ENCODE measurements at places on chromosomes 13 and 19.

DNA sequence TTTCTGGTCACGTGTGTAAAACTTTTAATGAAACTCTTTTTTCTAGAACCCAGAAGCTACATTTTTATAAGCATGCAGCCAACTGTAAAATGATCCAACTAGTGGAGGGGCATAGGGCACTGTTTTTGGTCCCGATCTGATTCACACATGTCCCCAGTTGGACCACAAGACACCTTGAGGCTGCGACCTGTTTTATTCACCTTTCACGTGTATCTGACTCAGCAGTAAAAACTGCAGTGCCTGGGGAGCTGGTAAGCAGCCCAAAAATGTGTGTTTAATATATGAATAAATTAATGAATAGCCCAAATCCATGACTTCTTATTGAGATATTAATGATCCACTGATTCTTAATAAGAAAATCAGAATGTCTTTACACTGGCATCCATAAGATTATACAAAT is 140.4 kb downstream of the COL4A1 start:
- no peak for DNase-seq

- no peak for DNase-seq
Measured at GRCh38 chr19:17862711-17863519, 3.2 kb downstream of the RPL18A start.

DNA sequence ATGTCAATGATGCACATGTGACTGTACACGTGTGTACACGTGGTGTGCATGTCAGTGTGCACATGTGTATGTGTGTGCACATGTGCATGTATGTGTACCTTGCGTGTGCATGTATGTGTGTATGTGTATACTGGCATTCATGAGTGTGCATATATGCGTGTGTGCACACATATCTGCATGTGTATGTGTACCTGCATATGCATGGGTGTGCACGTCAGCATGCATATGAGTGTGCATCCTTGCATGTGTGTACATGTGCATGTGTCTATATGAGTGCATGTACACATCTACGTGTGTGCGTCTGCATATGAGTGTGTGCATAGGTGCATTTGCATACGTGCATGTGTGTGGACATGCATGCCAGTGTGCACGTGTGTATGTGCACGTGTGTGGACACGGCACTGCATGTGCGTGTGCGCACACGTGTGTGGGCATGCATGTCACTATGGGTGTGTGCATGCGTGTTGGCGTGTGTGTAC is 48.5 kb downstream of the GADD45B start:
- DNase-seq: no peak

DNA sequence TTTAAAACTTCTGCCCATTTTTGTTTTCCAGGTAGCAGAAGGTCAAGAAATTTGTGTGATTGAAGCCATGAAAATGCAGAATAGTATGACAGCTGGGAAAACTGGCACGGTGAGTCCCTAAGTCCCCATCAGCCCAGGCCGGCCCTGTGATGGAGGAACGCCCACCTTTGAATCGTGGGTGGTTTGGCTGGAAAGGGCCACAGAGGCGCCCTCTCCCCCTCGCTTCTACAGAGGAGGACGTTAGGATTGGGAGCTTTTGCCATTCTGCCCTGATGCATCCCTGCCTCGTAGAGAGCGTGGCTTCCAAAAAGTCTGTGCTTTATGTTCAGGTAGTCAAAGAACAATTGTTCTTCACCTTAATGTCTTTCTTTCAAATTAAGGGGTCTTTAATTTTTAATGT is 60.9 kb downstream of the GGACT start:
- no peak for DNase-seq

DNA sequence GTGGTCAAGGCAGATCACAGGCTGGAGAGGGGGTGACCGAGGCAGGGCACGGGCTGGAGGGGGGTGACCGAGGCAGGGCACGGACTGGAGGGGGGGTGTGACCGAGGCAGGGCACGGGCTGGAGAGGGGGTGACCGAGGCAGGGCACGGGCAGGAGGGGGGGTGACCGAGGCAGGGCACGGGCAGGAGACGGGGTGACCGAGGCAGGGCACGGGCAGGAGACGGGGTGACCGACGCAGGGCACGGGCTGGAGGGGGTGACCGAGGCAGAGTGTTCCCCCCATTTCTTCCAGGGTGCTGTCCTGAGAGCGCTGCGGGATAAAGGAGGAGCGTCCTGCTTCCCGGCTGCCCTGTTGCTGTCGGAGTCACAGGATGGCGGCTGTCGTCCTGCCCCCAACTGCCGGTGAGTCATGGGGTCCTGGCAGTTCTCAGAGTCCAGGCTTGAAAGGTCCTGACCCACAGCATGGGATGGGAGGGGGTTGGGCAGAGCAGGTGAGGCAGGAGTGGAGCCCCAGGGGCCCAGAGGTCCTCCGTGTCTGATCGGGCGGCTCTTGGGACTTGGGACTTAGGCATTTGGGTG is 5.3 kb downstream of the ZNF557 start:
- no peak for DNase-seq

- DNase-seq: no peak
Measured at GRCh38 chr19:38801359-38802095, 11.2 kb downstream of the LGALS4 start.

DNA sequence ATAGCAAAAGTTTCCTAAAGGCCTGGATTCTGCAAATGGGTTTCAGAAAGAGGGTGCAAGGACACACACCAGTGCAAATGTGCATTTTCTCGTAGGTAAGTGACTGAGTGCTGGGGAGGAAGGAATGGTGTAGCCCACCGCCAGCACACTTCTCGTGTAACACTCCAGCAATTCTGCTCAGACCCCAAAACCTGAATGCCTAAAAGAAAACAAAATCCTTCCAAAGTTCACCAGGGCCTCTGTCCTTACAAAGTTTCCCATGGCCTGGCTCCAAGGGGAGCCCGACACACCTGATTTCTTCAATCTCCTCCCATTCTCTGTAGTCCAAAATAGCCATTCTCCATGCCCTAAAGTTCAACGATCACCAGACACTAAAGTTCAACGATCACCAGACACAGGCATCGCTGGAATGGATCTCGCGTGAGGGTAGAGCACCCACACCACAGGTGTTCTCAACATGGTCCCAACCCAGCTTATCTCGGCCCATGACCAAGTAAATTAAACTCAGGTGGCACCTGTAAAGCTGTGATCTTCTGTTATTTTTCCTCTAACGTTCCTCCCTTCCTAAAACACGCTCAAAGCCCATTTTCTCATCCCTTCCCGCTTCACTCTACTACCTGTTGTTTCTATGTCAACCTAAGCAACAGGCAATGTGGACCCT is 46.0 kb downstream of the ABCC4 start:
- DNase-seq: no peak

DNA sequence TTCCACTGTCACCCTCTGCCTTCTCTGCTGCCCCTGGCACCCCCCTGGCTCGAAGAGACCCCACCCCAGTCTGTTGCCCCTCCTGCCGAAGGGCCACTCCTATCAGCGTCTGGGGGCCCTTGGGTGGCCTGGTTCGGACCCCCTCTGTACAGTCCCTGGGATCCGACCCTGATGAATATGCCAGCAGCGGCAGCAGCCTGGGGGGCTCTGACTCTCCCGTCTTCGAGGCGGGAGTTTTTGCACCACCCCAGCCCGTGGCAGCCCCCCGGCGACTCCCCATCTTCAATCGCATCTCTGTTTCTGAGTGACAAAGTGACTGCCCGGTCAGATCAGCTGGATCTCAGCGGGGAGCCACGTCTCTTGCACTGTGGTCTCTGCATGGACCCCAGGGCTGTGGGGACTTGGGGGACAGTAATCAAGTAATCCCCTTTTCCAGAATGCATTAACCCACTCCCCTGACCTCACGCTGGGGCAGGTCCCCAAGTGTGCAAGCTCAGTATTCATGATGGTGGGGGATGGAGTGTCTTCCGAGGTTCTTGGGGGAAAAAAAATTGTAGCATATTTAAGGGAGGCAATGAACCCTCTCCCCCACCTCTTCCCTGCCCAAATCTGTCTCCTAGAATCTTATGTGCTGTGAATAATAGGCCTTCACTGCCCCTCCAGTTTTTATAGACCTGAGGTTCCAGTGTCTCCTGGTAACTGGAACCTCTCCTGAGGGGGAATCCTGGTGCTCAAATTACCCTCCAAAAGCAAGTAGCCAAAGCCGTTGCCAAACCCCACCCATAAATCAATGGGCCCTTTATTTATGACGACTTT is 2.0 kb downstream of the ZFP36 start:
- no peak for DNase-seq

DNA sequence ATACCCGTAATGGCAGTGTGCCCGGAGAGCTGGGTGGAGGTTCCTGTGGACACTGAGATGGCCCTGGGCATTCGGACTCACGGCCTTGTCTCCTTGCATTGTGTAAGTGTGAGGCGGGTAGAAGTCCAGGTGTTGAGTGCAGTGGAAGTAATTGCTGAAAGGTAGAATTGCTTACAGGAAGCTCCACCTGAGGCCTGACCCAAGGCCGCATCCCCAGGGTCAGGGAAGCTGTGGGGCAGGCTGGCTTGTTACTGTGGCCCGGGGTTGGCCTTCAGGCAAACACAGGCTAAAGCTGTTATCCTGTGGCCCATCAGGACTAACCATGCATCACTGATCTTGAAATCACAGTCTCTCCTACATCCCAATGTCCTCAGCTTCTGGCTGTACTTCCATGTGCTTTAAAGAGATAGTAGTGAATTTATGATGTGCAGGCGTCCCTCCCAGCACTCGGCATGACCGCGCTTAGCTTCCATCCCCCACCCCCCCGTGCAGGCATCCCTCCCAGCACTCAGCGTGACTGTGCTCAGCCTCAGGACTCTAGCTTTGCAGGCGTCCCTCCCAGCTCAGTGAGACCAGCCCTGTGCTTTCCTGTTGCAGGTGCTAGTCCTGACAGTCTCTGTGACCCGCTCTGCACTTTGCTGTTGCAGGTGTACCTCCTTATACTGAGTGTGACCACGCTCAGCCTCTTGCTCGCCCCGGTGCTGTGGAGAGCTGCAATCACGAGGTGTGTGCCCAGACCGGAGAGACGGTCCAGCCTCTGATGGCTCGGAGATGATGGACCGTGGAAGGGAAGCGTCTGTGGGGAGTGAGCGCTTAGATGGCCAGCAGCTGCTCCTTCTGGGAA is 35.6 kb upstream of the TFDP1 start:
- DNase-seq: no peak

Data from GM03348 (cell line).